Right atrium auricular region (tissue), 2 donors: ENCODE measurements at places on chromosomes 4 and X. TPM values are rescaled to one million over a fixed set of nuclear protein-coding genes. Genes with fewer than 3 reads are reported as not detected.
A peak's percentile ranks its signal among the peaks of the same experiment; 100 is the strongest.

Gene UGT2B15
- total RNA-seq, result not detected

Gene CCDC158
- total RNA-seq, result 0.19 TPM

Gene ITIH6
- total RNA-seq, result not detected

Gene MGARP
- total RNA-seq, result 4.3 TPM

Gene ASB12
- total RNA-seq, result not detected

Gene TKTL1
- 4.0 TPM for total RNA-seq

Gene LRIT3
- not detected for total RNA-seq

Gene CT45A1
- total RNA-seq, result not detected

Gene NPY1R
- total RNA-seq, result 4.0 TPM

Gene HS3ST1
- total RNA-seq, result 2.8 TPM

DNA sequence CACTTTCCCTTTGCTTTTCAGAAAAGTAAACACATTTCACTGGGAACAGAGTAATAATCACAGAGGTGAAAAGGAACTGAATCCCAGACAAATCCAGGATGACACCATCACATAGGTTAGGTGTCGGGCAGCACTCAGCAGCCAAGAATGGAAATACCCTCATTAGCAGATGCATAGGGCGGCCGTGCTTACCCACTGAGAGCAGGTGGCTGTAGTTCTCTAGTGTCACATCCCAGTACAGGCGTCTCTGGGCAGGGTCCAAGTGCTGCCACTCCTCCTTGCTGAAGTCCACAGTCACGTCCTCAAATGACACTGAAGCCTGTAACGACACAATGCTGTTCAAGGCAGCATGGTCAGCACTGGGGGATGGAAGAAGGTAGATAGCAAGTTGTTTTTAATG is 26.9 kb downstream of the ZNF41 start:
- no peak for DNase-seq
- H3K4me3 ChIP-seq, result no peak overlapping the region
- H3K4me1 ChIP-seq, result no peaks in the 10 kb centered on the region
- H3K36me3 ChIP-seq, result peaks cover 9% of the 10 kb centered on the region
- no peaks in the 10 kb centered on the region for H3K27me3 ChIP-seq

- H3K36me3 ChIP-seq, result no peaks in the 10 kb centered on the region
- H3K27ac ChIP-seq, result no peak overlapping the region
- H3K27me3 ChIP-seq, result no peaks in the 10 kb centered on the region
- H3K4me3 ChIP-seq, result no peak overlapping the region
- DNase-seq, result no peak
- no peaks in the 10 kb centered on the region for H3K4me1 ChIP-seq
These were observed 1391.1 kb downstream of the FSTL5 start for GRCh38 chr4:160772668-160773067.

- no peak overlapping the region for H3K27ac ChIP-seq
- H3K4me1 ChIP-seq, result no peaks in the 10 kb centered on the region
- no peaks in the 10 kb centered on the region for H3K27me3 ChIP-seq
- no peaks in the 10 kb centered on the region for H3K36me3 ChIP-seq
- H3K4me3 ChIP-seq, result no peak overlapping the region
These were observed 254.8 kb upstream of the FAM241A start for GRCh38 chr4:111890412-111890811.

- DNase-seq, result no peak
- no peaks in the 10 kb centered on the region for H3K27me3 ChIP-seq
- H3K36me3 ChIP-seq, result no peaks in the 10 kb centered on the region
These were observed 323.5 kb downstream of the FAM47A start for GRCh38 chrX:33808636-33809035.

GRCh38 chrX:153780678-153781427 is at the start of gene SRPK3:
Gene SRPK3, plus strand, starts transcription at chrX:153781041. Its CDS starts 46 bp downstream, at chrX:153781087.
- no peaks in the 10 kb centered on the region for H3K4me1 ChIP-seq
- no peak for DNase-seq
- H3K36me3 ChIP-seq, result peaks cover 11% of the 10 kb centered on the region
- peak within 1 kb of the TSS; percentile 32 for H3K4me3 ChIP-seq
- no peaks in the 10 kb centered on the region for H3K27me3 ChIP-seq

- no peaks in the 10 kb centered on the region for H3K4me1 ChIP-seq
- H3K36me3 ChIP-seq, result no peaks in the 10 kb centered on the region
- H3K4me3 ChIP-seq, result no peak overlapping the region
- H3K27ac ChIP-seq, result no peak overlapping the region
- DNase-seq, result no peak
- H3K27me3 ChIP-seq, result no peaks in the 10 kb centered on the region
These were observed 89.0 kb downstream of the GLRA2 start for GRCh38 chrX:14618177-14618965.

DNA sequence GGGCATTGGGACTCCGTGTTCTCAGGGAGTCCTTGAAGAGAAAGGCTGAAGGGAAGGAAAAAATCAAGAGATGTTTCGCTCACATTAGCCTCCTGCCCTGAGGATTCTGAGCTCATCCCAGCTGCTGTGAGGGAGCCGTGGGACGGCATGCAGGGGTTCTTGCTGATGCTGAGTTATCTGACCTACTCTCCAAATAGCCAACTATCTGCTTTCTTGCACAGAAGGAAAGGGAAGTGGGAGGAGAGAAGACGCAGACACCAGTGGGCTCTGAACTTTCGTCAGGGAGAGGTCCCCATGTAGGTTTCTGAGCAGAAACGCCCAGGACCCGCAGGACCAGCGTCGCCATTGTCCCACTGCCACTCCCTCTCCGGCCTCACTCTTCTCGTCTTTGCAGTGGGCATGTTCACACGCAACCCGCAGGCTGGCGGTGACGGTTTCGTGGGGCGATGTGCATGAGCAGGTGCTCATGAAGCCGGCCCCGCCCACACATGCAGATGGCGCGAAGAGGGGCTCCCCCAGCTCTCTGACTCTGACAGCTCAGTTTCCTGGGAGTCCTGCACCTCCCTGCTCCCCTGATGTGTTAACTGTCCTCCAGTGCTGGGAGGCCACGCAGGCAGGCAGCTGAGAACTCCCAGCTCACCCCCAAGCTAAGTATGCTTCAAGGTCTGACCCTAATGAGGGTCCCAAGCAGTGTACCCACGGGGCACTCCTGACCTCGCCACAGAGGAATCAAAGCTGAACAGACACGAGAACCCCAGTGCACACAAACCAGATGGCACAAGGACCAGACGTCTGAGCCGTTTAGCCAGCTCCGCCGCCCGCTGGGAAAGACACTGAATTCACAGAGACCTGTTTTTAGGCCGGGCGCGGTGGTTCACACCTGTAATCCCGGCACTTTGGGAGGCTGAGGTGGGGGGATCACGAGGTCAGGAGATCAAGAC is 13.6 kb upstream of the ABLIM2 start:
- no peaks in the 10 kb centered on the region for H3K27me3 ChIP-seq
- no peak overlapping the region for H3K4me3 ChIP-seq
- H3K27ac ChIP-seq, result no peak overlapping the region
- peaks cover 6% of the 10 kb centered on the region for H3K4me1 ChIP-seq
- no peaks in the 10 kb centered on the region for H3K36me3 ChIP-seq

DNA sequence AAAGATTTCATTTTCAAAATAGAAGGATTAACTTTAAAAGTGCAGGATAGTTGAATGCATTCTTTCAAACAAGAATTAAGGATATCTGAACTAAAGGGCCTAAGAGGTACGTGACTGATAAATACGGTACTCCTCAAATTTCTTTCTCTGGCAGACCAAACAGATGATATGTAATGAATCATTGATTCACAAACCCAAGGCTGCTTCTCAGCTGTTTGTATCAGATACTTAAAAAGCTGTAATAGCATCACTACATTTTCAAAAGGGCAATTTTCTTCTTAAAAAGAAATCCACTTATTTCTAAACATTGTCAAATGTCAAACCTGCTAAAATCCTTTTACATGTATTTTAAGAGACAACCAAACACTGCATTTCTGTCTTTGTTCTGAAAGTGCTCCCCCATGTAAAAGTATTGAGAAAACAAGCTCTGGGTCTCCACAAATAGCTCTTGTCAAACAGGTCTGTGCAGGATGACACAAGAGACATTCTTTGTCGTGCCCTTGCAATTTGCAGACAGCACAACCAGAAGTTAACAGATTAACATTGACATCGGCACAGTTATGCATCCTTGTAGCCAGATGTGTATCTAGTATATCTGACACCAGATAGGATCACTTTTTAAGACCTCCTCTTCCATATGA is 82.0 kb downstream of the MANBA start:
- no peaks in the 10 kb centered on the region for H3K36me3 ChIP-seq
- no peak for DNase-seq
- H3K27ac ChIP-seq, result no peak overlapping the region
- no peak overlapping the region for H3K4me3 ChIP-seq

- H3K27me3 ChIP-seq, result no peaks in the 10 kb centered on the region
- no peak overlapping the region for H3K27ac ChIP-seq
- peak; percentile 59 for DNase-seq
- no peak overlapping the region for H3K4me3 ChIP-seq
These were observed 487.9 kb downstream of the C4orf33 start for GRCh38 chr4:129583868-129584267.

DNA sequence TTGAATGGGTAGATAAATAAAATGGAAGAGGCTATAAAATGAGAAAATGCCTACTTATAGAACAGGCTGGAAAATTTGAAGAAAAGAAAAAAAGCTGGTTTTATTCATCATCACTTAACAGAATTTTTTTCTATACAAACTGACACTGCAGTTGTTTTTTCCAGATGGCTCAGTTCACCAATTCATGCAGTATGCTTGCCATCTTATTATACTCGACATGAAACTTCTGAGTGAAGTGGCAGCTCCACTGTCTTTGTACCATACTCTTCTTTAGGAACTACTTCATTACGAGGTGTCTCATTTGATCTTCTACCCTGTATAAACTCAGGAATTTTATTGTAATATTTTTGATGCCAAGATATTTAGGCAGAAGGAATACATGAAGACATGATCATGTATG is 153.0 kb downstream of the KDM6A start:
- DNase-seq, result no peak
- H3K36me3 ChIP-seq, result no peaks in the 10 kb centered on the region
- no peak overlapping the region for H3K27ac ChIP-seq
- no peaks in the 10 kb centered on the region for H3K4me1 ChIP-seq

- no peaks in the 10 kb centered on the region for H3K36me3 ChIP-seq
- no peak overlapping the region for H3K4me3 ChIP-seq
- H3K4me1 ChIP-seq, result no peaks in the 10 kb centered on the region
- H3K27me3 ChIP-seq, result no peaks in the 10 kb centered on the region
- DNase-seq, result no peak
These were observed 25.6 kb downstream of the SLC16A2 start for GRCh38 chrX:74446876-74447275.

DNA sequence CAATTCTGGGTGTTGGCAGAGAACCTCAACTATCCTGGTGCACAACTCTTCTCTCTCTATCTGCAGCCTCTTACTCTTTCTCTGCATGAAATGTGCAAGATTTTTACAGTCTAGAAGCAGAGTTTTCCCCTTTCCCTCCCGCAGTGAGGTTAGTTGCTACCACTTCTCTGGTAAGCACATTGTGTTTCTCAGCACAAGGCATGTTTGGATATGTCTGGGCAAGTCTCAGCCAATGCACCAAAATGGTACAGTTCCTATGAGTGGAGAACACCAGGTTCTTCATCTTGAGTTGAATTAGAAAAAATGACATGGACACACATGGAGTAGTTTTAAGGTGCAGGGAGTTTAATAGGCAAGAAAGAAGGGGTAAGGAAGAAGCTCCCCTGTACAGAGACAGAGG is 187.0 kb downstream of the CCNG2 start:
- no peak for DNase-seq
- no peaks in the 10 kb centered on the region for H3K36me3 ChIP-seq
- H3K27ac ChIP-seq, result no peak overlapping the region
- H3K4me1 ChIP-seq, result no peaks in the 10 kb centered on the region
- H3K27me3 ChIP-seq, result no peaks in the 10 kb centered on the region

GRCh38 chr4:11548597-11549082 is 119.9 kb upstream of the HS3ST1 start:
- no peak overlapping the region for H3K27ac ChIP-seq
- no peaks in the 10 kb centered on the region for H3K4me1 ChIP-seq
- H3K36me3 ChIP-seq, result no peaks in the 10 kb centered on the region
- H3K27me3 ChIP-seq, result no peaks in the 10 kb centered on the region
- DNase-seq, result no peak
- H3K4me3 ChIP-seq, result no peak overlapping the region

GRCh38 chr4:7983296-7983695 is 43.6 kb upstream of the AFAP1 start:
- no peak overlapping the region for H3K4me3 ChIP-seq
- peaks cover 26% of the 10 kb centered on the region for H3K4me1 ChIP-seq
- no peak for DNase-seq
- H3K27me3 ChIP-seq, result no peaks in the 10 kb centered on the region
- H3K36me3 ChIP-seq, result no peaks in the 10 kb centered on the region
- no peak overlapping the region for H3K27ac ChIP-seq

DNA sequence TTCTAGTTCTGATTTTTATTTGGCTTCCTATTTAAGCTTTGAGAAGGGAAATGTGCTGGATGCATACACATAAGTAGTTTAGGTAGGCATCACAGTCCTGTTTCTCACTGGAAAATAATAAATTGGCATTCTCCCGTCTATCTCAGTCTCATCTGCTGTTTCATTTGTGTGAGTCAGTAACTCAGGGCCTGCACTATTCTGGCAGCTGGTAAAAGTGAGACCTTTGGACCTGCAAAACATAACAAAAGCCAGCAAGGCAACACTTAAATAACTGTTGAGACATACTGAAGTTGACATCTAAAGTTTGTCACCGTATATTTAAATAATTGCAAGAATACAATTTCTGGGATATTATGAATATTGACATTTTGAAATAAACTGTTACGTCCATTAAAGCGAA is 8.6 kb upstream of the UBQLN2 start:
- H3K4me1 ChIP-seq, result no peaks in the 10 kb centered on the region
- H3K27ac ChIP-seq, result no peak overlapping the region
- H3K36me3 ChIP-seq, result no peaks in the 10 kb centered on the region
- no peaks in the 10 kb centered on the region for H3K27me3 ChIP-seq

- no peaks in the 10 kb centered on the region for H3K4me1 ChIP-seq
- H3K27me3 ChIP-seq, result no peaks in the 10 kb centered on the region
- no peak overlapping the region for H3K4me3 ChIP-seq
- H3K27ac ChIP-seq, result no peak overlapping the region
These were observed 14.9 kb upstream of the PDE5A start for GRCh38 chr4:119643306-119644042.

GRCh38 chrX:39582091-39582490 is 515.7 kb downstream of the BCOR start:
- DNase-seq, result no peak
- H3K4me3 ChIP-seq, result no peak overlapping the region
- no peak overlapping the region for H3K27ac ChIP-seq
- H3K27me3 ChIP-seq, result no peaks in the 10 kb centered on the region
